ENCODE measurements at places on chromosomes 1 and 21.

GRCh38 chr1:187266051-187266450 lies 437.3 kb downstream of the PLA2G4A start:
- DNase-seq: no peak

GRCh38 chr1:16204634-16205333 lies 7.7 kb downstream of the ARHGEF19 start:
- no peak for DNase-seq

DNA sequence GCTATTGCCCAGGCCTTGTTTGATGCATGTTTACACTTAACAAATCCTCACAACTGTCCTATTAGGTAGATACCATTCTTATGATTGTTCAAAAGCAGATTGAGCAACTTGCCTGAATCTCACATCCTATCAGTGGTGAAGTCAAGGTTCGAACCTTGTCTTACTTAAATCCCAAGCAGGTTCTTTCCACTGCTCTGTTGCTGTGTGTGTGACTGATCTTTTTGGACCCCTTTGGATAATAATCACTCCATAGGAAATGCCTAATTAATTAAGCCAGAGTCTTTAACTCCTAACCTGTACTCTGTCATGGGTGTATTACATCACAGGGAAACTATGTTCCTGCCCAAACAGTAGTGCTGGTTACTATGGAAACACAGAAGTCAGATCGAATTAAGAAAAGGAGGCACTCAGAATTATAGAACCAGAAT lies 84.2 kb downstream of the SPATA46 start:
- no peak for DNase-seq

DNA sequence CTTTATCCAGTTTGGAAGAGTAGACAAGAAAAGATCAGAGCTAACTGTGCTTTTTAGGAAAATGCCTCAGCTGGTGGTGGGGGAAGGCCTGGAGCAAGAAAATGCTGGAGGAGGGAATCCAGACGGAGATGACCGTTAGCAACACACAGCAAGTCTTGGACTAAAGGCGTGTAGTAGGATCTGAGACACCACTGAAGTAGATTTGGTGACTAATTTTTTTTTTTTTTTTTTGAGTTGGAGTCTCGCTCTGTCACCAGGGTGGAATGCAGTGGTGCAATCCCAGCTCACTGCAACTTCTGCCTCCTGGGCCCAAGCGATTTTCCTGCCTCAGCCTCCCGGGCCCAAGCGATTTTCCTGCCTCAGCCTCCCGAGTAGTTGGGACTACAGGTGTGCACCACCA lies 41.2 kb downstream of the LPAR3 start:
- no peak for DNase-seq

GRCh38 chr21:46210378-46211136 lies 18.0 kb downstream of the LSS start:
- DNase-seq: no peak

GRCh38 chr1:81672766-81673165 lies 128.0 kb upstream of the ADGRL2 start:
- no peak for DNase-seq

DNA sequence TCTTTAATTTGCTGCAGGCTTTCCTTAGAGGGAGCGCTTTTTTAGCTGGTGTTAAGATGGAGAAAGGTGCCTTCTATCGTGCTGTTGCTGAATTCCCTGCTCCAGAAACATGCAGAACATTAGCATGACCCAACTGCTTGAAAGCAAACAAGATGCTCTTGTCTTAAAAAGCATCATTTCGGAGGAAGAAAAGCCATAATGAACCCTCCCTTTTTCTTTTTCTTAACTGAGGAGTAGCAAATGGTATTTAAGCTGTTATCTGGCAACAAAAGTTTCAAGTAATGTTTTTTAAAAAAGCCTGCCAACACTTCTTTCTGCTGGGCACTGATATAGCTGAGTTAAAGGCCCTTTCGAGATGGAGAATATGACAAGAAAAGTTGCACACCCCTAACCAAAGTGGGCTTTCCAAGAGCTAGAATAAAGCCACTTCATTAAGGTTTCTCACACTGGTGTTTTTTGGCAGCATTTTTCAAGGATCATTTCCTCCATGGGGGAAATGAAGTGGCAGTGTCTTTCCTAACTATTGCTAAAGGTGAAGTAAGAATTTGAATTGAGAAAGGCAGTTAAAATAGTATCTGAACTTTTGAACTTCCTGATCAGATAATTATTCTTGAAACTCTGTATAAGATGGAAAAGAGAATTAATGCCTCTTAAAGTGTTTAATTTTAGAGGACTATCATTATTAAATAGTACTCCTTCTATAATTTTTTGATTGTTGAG lies 38.8 kb downstream of the ST6GALNAC5 start:
- no peak for DNase-seq

DNA sequence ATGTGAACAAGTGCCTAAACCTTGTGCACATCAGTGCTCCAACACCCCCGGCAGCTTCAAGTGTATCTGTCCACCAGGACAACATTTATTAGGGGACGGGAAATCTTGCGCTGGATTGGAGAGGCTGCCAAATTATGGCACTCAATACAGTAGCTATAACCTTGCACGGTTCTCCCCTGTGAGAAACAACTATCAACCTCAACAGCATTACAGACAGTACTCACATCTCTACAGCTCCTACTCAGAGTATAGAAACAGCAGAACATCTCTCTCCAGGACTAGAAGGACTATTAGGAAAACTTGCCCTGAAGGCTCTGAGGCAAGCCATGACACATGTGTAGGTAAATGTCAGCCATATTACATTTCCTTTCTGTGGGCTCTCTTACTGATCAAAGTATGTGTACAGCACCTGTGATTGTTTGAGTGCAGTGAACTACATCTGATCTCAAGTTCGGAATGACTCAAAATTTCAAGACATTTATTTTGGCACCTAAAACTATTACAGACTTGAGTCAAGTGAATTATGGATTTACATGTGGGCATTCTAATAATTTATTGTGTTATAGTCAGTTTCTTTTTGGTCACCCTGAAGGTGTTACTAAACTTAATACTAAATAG lies 196.5 kb downstream of the TPR start:
- DNase-seq: no peak

- no peak for DNase-seq
Observed at GRCh38 chr1:205922314-205922713, 20.9 kb downstream of the SLC26A9 start.

- no peak for DNase-seq
Observed at GRCh38 chr1:1285611-1286311, 5.5 kb downstream of the SCNN1D start.

GRCh38 chr1:30263405-30263804 lies 460.0 kb downstream of the MATN1 start:
- no peak for DNase-seq

DNA sequence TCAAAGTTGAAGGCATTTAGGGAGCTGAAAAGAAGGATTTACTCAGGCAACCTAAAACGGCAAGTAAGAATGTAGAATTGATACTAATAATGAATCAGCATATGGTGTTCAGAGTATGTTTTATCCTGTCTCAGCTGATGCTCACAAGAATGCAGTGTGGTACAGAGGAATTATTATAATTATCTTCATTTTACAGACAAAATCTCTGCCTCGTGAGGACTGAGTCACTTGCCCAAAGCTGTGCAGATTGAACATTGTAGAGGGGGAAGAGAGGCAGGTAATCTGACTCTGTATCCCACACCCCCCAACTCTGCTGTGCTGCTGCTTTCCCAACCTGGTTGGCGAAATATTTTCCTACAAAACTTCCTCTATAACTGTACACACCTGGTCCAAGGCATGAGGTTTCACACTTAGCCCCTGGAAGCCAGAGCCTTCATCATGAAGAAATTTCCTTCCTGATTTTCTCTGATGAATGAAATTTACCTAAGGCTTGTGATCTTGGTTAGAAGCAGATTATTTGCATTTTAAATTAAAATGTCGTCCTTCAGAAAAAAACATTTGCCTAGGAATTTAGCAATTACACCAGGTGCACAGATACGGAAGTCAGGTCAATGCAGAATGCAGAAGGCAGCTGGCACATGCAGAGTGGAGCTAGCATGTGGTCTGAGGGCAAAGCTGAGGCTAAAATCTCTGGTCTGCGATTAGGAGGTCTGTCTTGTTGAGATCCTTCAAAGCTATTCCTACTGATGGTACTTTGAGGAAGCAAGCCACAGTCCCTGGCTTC lies 52.8 kb downstream of the DPT start:
- DNase-seq: no peak

DNA sequence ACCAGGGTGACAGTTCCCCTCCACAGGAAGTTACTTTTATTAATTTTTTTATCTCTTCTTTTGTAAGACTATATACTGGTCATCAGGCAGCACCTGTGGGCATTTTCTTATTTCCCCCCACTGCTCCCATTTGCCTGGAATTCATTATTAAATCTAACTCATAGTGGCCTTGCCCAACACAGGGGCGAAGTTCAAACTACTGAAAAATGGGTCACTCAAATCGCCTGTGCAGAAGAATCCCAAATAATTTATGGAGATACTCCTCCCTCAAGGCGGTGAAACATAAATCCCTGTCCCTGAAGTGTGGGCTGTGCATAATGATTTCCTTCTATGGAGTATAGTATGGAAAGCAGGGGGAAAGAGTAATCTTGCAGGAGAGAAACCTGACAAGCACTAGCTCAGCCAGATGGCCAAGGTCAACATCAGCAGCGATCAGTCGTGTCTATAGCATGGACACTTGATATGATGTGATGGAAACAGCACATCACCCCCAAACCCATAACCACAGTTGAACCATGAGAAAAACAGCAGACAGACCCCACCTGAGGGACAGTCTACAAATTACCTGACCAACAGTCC lies 7.9 kb downstream of the CAMK2N1 start:
- DNase-seq: no peak

- no peak for DNase-seq
Observed at GRCh38 chr1:119827010-119827409, 15.8 kb upstream of the REG4 start.

DNA sequence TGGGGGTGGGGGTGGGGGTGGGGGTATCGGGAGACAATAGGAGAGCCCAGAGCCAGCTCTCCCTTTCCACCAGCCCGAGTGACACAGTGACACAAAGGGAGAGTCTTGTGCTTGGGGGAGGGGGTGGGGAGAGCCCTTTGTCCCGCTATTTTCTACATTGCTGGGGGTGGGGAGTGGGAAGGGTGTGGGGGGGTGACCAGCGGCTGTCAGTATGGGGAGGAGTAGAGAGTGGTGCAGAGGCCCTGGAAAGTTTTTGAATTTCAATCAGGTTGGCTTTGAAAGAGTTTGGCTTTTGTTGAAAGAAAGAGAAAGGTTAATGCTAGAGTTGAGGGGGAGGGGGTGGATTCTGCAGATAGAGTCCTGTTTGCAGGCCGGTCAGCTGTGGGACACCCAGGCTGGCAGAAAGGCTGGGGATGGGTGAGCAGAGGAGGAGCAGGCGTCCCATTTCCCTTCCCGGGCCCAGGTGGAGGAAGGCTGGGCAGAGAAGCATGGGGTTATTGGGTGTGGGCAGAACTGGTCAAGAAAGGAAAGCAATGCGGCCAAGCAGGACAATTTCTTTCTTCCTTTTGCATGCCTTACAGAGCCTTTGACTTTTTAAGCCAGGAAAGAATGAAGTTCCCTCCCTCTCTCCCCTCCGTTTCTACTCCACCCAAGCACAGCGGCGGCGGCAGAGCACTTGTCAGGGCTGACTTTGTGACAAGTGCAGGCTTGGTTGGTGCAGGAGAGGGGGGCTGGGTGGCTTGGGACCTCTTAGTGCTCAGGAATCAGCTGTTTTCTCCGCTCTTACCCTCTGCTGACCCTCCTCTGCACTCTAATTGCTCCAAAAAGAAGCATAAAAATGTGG lies 96.2 kb downstream of the RNF220 start:
- DNase-seq: no peak

- no peak for DNase-seq
Observed at GRCh38 chr1:193629875-193630274, 443.5 kb upstream of the B3GALT2 start.

DNA sequence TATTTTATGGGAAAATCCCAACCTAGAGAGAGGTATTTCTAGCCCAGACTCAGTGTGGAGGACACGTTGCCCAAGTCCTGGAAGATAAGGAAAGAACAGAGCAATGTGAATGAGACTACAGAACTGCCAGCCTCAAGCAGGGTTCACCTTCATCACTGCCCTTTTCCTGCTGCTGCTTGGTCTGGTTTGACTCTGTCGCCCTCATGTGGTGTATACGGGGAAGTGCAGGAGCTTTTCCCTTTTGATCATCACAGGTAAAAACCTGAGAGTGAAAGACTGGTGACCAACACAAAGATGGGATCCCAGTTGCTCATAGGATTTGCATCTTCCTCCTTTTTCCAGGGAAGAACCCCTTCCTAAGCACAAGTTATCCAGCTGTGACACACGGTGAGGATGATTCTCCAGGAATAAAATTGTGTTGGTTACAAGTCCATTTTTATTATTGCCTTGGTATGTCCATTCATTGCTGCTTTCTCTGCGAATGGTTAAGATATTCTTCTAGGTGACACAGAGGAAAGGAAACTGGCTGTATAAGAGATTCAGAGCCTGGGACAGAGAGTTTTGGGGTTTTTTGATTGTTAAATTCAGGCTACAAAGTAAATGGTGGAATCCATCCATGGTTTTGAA lies 89.5 kb upstream of the CD53 start:
- DNase-seq: no peak

Data from mesothelial cell of epicardium (in vitro differentiated cells).